Left lung (tissue), 14 donors: ENCODE measurements at places on chromosomes 11 and 22.

DNA sequence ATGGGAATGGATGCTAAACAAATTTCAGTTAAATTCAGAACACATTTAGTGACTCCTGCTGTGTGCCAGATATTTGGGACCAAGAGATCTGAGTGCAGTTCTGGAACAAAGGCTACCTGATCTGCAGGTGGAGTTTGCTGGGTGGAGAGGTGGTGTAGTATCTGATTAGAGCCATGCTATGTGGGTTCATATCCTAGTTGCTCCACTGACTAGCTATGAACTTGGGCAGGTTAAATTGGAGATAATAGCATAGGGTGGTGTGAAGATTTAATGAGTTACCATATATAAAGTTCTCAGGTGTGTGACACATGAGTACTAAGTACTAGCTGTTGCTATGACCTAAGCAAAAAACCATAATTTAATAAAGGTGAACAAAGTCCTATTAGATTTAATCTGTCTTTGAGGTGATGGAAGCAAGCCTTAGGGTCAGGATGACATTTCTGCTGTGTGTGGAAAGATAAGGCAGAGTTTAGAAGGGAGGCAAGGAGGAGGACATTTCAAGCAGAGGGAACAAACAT lies 2.1 kb downstream of the ENDOD1 start:
- DNase-seq = no peak

- DNase-seq = no peak
These were observed 3.2 kb upstream of the SYT13 start for GRCh38 chr11:45289369-45289768.

GRCh38 chr11:67429722-67430121 lies 1.4 kb downstream of the RPS6KB2 start:
- no peak for DNase-seq

- no peak for DNase-seq
These were observed 6.4 kb upstream of the CSRP3 start for GRCh38 chr11:19208181-19208580.

DNA sequence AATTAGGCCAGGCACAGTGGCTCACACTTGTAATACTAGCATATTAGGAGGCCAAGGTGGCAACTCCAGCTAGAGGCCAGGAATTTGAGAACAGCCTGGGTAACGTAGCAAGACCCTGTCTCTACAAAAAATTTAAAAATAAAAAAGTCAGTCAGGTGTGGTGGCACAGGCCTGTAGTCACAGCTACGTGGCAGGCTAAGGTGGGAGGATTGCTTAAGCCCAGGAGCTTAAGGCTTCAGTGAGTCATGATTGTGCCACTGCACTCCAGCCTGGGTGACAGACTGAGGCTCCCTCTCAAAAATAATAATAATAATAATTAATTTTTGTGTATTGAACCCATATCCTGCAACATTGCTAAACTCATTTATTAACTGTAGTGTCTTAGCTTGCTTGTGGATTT lies 15.3 kb upstream of the TRIM29 start:
- no peak for DNase-seq

DNA sequence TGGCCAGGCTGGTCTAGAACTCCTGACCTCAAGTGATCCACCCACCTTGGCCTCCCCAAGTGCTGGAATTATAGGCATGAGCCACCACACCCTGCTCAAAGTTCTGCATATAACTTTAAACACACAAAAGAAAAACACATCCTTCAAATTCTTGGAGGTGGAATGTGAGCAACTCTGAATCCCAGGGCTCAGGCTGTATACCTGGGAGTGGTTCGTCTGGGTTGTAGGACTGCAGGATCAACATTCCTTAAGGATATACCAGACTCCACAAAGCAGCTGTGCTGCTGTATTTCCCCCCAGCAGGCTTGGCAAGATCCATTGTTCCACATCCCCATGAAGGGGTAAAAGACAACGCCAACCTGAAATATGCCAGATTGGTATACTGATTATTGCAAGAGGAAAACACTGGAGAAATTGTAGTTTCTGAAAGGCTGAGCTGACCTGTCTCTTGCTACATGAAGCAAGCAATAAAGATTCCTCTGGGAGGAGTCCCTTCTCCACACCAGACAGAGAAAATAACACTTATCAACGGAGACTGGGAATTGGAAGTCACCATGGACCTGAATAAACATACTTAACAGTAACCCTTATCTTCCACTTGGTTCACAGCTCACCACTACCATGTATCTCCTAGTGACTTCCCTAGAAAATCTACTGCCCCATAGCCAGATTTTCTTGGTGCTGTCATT lies 12.2 kb upstream of the RPS3 start:
- no peak for DNase-seq

GRCh38 chr11:111730871-111731591 lies 35.2 kb downstream of the PPP2R1B start:
- DNase-seq = no peak
